Esophagus muscularis mucosa (tissue), 4 donors: ENCODE measurements at places on chromosomes 16 and 17. TPM values are rescaled to one million over a fixed set of nuclear protein-coding genes. Genes with fewer than 3 reads are reported as not detected.

Gene CFAP20
- total RNA-seq = 29.7 TPM

Gene TCAP
- total RNA-seq = 2.1 TPM

- no peak for DNase-seq
Observed at GRCh38 chr16:75301804-75302203, 50.4 kb upstream of the BCAR1 start.

- no peak for DNase-seq
Observed at GRCh38 chr17:40779181-40779909, 3.0 kb downstream of the KRT27 start.
